Endothelial cell of umbilical vein (primary cell): ENCODE measurements at places on chromosomes 16 and 17. TPM values are rescaled to one million over a fixed set of nuclear protein-coding genes. Genes with fewer than 3 reads are reported as not detected.

The C1QTNF8 gene
- not detected in 2 replicates for total RNA-seq

The HYDIN gene
- total RNA-seq, result not detected in 2 replicates

The MYH3 gene
- 0.73 and 0.78 TPM in 2 replicates for total RNA-seq

The KCNJ16 gene
- total RNA-seq, result not detected in 2 replicates
